ENCODE measurements at places on chromosomes 6 and 20.

- H3K27ac ChIP-seq: 0 out of 2 replicates have a peak overlapping the region, but pooled peaks have one; percentile 9
- no peaks in the 10 kb centered on the region for H3K27me3 ChIP-seq
- H3K4me1 ChIP-seq: peaks cover 21% of the 10 kb centered on the region
- H3K36me3 ChIP-seq: no peaks in the 10 kb centered on the region
- DNase-seq: no peak
Observed at GRCh38 chr6:112321941-112322424, 25.1 kb upstream of the RFPL4B start.

DNA sequence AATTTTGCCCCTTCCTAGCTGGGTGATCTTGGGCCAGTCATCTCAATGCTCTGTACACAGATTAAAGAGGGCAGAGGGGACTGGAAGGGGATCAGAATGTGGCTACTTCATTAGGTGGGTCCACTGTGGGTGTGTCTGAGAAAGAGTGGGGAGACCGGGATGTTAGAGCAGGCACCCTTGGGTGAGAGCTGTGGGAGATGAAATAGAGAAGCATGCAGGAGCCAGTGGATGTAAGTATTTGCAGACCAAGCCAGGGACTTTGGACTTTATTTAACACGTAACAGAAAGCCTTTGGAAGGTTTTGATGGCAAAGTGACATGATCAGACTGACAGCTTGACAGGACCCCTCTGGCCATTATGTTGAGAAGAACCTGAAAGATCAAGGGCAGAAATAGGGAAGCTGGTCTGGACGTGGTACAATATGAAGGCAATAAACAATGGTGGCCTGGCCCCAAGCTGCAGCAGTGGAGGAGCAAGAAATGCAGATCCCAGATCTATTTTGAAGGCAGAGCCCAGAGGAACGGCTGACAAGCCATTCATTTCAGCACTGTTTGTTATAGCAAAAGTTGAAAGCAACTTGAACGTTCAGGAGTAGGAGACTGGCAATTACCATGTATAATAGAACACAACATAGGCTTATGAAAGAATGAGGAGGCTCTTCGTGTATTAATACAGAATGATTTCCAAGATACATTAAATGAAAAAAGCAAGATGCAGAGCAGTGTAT is 82.5 kb upstream of the ZNFX1 start:
- no peak overlapping the region for H3K4me3 ChIP-seq
- H3K27me3 ChIP-seq: no peaks in the 10 kb centered on the region
- H3K4me1 ChIP-seq: no peaks in the 10 kb centered on the region
- H3K27ac ChIP-seq: no peak overlapping the region

DNA sequence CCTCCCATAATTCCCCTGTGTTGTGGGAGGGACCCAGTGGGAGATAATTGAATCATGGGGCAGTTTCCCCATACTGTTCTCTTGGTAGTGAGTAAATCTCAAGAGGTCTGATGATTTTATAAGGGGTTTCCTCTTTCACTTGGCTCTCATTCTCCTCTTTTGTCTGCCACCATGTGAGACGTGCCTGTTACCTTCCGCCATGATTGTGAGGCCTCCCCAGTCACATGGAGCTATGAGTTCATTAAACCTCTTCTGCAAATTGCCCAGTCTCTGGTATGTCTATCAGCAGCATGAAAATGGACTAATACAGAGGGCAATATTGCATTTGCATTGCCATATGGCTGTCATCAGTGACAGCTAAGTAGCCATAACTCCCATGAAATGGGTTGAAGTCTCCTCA is 63.2 kb downstream of the ZNF217 start:
- H3K27me3 ChIP-seq: no peaks in the 10 kb centered on the region
- no peak for DNase-seq
- H3K4me3 ChIP-seq: no peak overlapping the region
- no peaks in the 10 kb centered on the region for H3K4me1 ChIP-seq
- no peak overlapping the region for H3K27ac ChIP-seq
- no peaks in the 10 kb centered on the region for H3K36me3 ChIP-seq

GRCh38 chr20:4073852-4074741 is 58.7 kb upstream of the RNF24 start:
- no peak overlapping the region for H3K4me3 ChIP-seq
- H3K27ac ChIP-seq: no peak overlapping the region
- H3K36me3 ChIP-seq: no peaks in the 10 kb centered on the region

DNA sequence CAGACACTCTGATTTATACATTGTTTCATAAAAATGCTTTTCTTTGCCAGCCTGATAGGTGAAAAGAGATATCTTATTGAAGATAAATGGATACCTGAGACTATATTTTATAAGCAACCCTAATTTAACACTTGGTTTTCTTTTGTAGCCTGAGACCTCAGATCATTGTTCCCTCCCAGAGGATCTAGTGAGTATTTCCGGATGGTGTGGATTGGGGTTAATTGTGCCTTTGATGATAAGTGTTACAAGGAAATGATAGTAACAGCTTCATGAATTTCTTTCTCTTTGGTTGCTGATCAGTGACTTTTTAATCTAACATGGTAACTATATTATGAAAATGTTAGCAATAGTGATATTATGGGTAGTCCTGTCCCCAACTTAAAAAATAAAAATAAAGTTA is 30.4 kb downstream of the KDM1B start:
- H3K27ac ChIP-seq: no peak overlapping the region
- H3K27me3 ChIP-seq: no peaks in the 10 kb centered on the region
- no peak overlapping the region for H3K4me3 ChIP-seq
- no peaks in the 10 kb centered on the region for H3K4me1 ChIP-seq

DNA sequence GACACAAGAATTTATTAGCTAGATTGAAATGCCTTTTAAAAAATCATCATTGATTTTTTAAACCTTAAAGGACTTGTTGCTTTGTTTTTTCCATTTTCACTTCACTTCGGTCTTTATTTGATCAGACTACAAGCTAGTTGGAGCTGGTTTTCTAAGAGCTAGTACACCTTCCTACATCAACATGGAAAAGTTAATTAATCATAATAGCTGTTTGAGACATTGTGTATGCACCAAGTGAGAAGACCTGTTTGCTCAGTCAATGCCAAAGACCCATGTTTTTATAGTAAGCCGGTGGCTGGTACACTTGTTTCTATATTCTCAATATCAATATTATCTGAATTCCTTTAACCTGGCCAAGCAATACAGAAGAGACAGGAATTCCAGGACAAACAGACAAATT is 310.2 kb upstream of the SGK1 start:
- H3K36me3 ChIP-seq: no peaks in the 10 kb centered on the region
- DNase-seq: no peak
- no peak overlapping the region for H3K4me3 ChIP-seq
- no peaks in the 10 kb centered on the region for H3K4me1 ChIP-seq
- no peak overlapping the region for H3K27ac ChIP-seq

All from GM23248 (cell line).